ENCODE measurements at places on chromosomes 1 and 21.

DNA sequence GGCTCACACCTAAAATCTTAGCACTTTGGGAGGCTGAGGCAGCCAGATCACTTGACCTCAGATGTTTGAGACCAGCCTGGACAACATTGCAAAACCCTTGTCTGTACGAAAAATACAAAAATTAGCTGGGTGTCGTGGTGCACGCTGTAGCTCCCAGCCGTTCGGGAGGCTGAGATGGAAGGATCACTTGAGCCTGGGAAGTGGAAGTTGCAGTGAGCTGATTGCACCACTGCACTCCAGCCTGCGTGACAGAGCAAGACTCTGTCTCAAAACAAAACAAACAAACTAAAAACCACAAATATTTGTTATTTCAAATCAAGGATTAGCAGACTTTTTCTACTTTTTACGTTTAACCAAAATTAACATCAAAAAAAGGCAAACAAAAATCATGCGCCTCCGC is 31.3 kb downstream of the INKA2 start:
- DNase-seq = no peak

DNA sequence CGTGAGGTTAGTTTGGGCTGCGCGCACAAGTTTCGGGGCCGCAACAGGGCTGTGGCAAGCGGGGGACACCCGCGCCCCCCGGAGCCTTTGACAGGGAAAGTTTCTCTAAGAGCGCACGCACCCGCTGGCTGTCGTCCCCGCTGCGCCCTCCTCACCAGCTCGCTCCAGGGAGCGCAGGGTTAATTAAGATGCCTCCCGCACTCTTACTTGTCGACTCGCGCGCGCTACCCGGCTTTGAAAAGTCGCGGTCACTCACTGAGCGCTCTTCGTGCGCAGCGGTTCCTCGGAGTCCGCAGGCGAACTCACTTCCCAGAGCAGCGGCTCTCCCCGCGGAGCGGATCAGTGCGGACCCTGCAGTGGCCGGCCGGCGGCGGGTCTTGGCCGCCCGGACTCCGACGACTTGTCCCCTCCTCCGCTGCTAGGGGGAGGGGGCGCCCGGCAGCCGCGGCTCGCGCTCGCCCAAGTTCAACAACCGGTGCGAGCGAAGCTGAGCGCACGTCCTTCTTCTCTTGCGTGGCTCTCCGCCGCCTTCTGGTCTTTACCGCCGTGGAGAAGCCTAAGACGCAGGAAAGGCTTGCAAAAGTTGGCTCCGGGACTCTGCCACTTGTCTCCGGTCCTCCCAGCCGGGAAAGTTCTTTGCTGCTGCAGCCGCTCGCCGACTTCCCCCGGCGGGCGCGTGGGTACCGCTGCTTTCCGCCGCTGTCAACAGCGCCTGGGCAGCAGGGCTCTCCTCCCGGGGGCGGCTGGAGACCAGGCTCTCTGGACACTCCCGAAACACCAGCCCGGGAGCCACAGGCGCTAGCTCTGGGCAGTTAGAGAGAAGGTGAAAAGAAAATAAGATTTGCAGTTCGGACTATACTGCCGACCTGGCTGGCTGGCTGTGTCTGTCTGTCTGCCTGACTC is 506 bp downstream of the JUN start:
- peak; percentile 28 for DNase-seq

DNA sequence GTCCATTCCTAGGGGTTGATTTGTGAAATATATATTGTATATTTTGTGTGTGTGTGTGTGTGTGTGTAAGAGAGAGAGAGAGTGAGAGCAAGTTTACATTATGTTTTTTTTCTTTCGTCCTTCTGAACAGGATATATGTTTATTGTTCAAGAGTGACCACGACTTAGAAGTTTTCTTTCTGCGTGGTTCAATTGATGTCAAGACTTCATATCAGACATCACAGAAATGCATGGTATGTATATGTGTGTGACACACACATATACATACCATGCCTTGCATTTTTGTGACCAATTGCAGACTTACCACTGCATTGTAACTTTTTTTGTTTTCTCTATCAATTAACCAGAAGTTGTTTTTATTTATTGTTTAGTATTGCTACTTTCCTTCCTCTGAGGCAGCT is 2.5 kb downstream of the RASAL2 start:
- no peak for DNase-seq

GRCh38 chr1:216723274-216723780 is at the start of gene ESRRG:
Gene ESRRG, minus strand, starts transcription at chr1:216723429. Its CDS starts 130 bp downstream, at chr1:216723299.
- no peak for DNase-seq

- DNase-seq = no peak
Observed at GRCh38 chr1:4745560-4745959, 91.2 kb downstream of the AJAP1 start.

DNA sequence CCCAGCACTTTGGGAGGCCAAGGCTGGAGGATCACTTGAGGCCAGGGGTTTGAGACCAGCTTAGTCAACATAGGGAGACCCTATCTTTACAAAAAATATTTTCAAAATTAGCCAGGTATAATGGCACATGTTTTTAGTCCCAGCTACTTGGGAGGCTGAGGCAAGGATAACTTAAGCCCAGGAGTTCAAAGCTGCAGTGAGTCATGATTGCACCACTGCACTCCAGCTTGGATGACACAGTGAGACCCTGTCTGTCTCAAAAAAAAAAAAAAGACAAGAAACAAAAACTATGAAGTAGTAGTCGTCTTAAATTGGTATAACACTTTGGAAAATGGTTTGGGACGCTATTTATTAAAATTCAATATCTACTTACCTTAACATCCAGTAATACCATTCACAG is 7.7 kb downstream of the AIM2 start:
- DNase-seq = no peak

DNA sequence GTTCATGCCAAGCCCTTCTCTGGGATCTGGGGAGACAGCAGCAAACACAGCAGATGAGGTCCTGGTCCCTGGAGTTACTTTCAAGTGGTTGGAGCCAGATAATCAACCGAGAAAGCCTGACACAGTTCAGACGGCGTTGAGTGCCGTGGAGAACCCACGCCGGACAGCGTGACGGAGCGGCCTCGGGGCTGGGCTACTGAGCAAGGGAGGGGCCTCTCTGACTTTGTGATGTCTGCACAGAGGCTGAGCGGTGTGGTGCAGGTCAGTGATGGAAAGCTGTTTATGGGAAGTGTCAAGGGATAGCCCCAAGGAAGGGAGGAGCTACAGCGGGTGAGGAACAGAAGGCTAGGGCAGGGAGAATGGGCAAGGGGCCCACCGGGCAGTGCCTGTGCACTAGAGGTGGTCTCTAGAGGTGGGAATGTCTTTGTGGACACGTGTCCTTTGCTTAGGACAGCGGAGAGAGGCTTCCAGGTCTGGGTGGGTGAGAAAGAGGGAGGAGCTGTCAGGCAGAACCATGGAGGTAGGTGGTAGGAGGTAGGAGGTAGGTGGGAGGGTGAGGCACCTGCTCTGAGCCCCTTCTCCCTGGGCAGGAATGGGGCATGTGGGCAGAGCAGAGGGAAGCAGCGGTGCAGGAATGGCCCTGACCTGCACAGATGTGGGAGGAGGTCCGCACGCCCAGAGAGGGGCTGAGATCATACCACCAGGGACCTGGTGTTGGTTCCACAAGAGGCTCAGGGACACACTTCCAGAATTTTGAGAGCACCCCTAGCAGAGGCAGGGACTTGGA is 62.8 kb downstream of the RUNX3 start:
- no peak for DNase-seq

- DNase-seq = no peak
Observed at GRCh38 chr1:221961532-221962292, 219.8 kb upstream of the DUSP10 start.

GRCh38 chr1:53304527-53304926 is 23.3 kb downstream of the LRP8 start:
- DNase-seq = no peak

DNA sequence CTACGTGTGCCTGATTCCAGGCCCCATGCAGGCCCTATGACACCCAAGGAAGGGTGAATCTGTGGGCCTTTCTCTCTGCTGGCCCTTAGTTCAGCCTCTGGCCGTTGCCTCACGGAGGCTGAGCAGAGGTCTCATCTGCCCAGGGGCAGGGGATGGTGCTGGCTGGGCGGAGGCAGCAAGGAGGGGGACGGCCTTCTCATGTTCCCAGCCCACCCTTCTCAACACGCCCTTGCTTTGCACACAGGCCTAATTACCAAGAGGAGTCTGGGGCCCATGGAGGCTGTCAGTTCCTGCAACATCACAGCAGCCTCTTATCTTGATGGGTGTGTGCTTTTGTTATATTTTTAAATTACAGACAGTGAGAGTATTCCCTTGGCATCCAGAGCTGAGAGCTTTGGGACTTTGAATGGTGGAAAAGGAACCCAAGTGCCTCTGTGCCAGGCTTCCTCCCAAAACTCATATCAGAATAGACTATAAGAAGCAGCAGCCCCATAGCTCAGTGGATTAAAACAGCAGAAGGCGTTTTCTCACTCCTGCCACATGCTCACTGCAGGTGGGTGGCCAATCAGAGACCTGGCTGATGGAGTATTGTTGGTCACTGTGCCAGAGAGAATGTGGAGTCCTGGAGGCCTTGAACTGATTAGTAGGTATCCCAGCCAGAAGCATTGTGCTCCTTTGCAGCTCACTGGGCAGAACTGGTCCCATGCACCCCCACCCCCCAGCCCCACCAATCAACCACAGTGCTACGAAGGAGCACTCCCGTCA is 164.9 kb downstream of the CAMTA1 start:
- no peak for DNase-seq

DNA sequence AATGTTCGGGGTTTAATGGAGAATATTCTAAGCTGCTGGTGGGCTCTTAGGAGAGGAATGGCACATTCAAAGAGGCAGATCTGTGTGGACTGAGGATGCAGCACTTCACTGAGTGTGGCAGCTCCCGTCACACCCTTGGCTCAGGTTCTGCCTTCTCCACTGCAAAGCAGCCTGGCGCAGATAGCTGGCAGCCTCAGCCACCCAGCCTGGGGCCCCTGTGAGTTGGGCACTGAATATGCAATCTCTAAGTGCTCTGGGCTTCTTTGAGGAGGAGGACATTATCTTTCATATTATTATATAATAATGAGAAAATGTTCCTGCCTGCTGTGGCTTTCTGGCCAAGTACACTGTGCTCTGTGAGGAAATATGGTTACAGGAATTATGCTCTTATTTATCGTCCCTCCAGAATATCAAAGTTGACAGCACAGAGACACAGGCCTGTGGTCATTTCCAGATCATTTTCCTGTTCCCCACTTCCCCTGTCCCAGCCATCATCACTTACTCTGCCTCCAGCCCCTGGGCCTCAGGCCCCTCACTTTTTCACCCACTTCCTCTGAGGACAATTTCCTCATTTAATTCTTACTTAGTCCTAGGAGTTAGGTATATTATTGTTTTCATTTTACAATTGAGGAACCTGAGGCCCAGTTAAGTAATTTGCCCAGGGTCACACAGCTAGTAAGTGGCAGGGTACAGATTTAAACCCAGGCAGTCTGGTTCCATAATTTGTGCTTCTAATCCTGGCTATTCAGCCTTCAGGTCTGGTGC is 53.6 kb downstream of the MAB21L3 start:
- no peak for DNase-seq

- no peak for DNase-seq
Observed at GRCh38 chr1:150507912-150508864, at the start of gene ECM1. Gene ECM1, plus strand, starts transcription at chr1:150508109. Its CDS starts 101 bp downstream, at chr1:150508210.

DNA sequence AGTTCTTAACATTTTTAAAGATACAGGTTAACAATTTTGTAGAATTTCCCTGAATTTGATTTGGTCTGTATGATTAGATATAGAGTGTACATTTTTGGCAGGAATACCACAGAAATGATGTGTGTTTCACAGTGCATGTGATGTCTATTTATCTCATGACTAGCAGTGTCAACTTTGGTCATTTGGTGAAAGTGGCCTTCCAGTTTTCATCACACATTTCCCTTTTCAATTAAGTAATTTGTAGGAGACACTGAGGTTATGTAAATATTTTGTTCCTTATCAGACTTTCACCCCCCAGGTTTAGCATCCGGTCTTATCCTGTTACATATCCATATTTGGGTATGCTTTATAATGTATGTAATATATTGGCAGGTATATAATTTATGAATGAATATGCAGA is 41.8 kb downstream of the MAP3K7CL start:
- no peak for DNase-seq

- DNase-seq = no peak
Observed at GRCh38 chr1:94614168-94614815, 72.7 kb upstream of the F3 start.

GRCh38 chr1:59635097-59635496 is 179.7 kb upstream of the HOOK1 start:
- no peak for DNase-seq

DNA sequence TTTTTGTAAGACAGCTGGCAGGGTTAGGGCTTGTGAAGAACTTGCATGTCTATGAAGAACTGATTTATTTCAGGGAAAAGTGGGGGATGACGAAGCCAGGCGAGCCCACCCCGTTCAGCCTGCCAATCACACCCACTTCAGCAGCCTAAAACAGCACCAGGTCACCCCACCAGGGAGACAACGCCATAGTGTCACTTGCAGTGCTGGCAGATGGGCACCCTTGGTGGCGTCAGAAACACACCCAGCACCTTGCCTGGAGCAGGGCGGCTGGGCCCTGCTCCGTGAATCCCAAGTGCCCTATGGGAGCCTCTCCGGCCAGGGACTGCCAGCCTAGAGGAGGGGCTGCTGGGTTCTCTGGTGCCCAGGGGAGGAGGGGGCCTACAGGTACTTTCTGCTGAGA is 5.0 kb upstream of the NADK start:
- no peak for DNase-seq

GRCh38 chr1:44283524-44284173 is 70.4 kb downstream of the DMAP1 start:
- DNase-seq = no peak

DNA sequence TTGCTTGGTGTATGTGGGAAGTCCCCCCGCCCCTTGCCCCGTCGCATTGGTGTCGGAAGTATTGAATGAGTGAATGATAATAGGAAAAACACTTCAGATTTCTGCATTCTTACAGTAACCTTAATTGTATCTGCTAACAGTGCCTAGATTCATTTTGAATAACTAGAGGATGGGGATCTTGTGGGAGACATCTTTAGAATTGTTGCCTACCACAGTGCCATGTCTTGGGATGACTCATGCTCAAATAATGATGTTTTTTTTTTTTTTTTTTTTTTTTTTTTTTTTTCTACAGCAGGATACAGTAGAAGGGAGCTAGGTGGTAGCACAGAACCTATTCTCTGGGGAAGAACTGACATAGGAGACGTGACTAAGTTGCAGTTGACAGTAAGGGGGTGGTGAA is 237.9 kb downstream of the USP25 start:
- DNase-seq = no peak

- DNase-seq = no peak
Observed at GRCh38 chr1:46903481-46903880, 37.8 kb downstream of the CYP4A11 start.
